Pons (tissue), 1 donor: ENCODE measurements at places on chromosomes 5 and 9.

GRCh38 chr5:5066276-5067186 is 73.6 kb upstream of the ADAMTS16 start:
- no peak for DNase-seq

GRCh38 chr9:107274953-107275422 is 8.1 kb upstream of the RAD23B start:
- no peak for DNase-seq

DNA sequence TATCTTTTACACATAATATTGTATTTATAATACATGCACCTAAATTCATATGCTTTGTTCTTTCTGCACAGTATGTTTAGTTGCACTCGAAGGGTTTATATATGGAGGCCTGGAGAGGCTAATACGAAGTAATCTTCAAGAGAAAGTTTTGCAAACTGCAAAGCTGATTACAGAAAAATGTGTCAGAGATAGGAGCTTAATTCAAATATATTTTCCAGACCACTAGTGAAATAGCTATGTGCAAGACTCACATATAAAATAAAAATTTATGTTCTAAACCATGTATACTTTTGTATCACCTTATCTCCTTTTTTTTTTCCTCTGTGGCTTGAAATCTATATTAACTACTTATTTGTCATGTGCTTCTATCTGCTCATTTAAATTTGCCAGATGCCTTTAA is 313.8 kb downstream of the EFNA5 start:
- DNase-seq: no peak

GRCh38 chr5:8446179-8446578 is 577.2 kb downstream of the MTRR start:
- DNase-seq: no peak

DNA sequence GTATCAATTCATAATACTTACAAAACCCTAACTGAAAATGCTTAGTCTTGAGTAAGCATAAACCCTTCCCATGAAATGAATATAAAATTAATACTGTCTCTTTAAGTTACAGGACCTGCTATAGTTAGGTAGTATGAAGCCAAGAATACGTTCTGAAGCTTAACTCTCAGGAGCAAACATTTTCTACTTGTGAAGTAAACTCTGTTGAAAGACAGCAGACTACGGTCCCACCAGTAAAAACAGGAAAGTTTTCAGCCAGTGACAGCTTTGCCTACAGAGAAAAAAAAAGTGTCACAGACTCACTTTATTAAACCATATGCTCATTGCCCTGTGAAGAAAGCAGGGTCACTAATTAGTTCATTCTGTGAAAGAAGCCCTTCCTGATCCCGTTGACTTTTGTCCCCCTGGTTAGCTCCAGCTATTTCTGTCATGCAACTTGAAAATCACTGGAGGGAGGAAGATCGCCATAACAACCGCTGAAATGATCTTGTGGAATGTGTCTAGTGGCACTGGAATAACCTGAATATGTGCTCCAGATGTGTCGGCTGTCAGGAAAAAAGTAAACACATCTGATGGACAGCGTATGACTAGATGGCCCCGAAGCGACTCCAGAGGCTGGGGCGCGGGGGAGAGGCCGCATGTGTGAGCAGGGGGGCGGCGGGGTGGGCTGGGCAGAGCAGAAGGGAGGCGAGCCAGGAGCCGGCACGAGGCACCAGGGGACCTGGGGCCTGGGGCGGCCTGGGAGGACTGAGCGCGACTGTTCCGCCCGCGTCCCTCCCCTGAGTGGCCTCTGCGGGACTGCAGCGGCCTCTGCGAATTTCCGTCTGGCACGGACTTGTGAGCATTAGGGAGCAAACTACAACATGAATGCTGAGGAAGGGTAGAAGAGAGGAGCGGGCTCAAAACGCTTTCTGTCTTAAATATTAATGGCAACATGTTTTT is 41.9 kb downstream of the BNC2 start:
- DNase-seq: peak; percentile 5

- no peak for DNase-seq
These were observed 64.7 kb upstream of the TRPC7 start for GRCh38 chr5:136430081-136430480.

DNA sequence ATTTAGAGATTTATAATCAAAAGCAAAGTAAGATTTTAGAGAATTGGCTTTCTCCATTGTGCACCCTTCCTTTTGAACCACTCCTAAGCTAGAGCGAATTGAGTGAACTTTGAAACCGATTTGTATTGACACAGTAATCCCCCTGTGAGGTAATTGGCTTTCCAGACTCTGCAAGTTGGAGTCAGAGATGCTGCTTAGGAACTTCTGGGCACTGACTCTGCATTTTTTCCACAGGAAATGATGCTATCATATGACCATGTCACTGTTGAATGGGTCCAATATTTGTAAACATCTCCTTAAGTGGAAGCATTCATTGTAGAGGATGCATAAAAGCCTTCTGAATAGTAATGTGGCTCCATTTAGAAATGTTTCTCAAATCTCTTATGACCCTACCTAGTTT is 394.4 kb upstream of the ZNF608 start:
- peak; percentile 31 for DNase-seq

DNA sequence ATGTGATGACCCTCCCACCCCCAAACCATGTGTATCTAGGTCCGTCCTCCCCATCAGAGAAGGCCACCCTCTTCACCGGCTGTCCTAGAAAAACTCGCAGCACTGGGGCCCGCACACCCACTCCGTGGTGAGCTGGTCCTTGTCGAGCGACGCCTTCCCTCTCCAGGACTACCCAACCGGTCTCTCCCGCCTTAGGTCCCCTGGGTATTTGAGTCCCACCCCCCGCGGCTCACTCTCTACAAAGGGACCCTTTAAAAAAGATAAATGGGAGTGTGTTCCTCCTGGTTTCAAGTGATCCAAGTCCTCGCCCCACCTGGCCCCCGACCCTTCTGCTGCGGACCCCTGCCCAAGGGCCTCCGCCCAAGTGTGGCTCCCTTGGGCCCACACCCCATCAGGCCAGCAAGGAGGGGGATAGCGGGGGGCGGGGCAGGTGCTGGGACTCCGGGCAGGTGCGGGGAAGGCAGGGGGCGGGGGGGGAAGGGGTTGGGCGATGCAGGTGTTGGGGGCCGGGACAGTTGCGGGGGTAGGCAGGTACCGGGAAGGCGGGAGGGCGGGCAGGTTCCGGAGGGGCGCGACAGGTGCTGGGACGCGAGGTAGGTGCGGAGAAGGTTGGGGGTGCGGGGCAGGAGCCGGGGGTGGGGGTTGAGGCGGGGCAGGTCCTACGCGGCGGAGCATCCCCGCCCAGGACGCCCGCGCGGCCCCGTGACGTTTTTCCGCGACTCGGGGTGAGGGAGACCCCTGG is 970 bp upstream of the ARRDC1 start:
- no peak for DNase-seq

DNA sequence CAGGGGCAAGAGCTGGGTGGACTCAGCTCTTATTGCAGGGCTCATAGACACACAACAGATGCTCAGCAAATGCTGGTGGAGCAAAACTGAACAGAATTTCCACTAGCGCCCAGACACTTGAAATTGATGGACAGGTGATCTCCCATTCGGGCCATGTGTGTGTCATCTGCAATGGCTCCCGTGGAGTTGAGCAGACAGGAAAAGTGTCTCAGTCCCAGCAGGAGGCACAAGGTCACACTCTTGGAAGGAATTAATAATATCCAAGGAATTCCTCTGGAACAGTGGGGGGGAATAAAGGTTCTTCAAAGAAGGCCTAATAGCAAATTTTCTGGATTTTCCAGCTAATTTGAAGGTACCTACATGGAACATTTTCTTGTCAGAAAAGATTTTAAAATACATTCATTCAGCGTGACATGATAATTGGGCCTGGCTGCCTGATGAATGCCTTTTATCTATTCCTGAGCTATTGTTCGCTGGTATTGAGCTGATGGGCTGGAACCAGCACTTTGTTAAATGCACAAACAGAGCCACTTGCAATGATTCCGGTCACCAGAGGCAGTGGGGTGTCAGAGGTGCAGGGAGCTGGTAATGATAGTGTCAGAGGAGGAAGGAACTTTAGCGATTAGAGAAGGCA is 31.5 kb upstream of the ALDH1B1 start:
- no peak for DNase-seq

- no peak for DNase-seq
These were observed 6.1 kb downstream of the FLT4 start for GRCh38 chr5:180643191-180643851.

DNA sequence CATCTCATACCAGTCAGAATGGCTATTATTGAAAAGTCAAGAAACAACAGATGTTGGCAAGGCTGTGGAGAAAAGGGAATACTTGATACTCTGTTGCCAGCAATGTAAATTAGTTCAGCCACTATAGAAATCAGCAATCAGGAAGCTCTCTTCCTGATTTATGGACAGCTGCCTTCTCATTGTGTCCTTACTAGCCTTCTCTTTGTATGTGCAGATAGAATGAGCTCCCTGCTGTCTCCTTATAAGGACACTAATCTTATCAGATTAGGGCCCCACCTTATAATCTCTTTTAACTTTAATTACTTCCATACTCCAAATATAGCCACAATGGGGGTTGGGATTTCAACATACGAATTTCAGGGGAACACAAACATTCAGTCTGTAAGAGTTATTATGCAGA is 38.0 kb downstream of the KCNV2 start:
- no peak for DNase-seq

GRCh38 chr5:100110497-100110896 is 424.7 kb upstream of the FAM174A start:
- no peak for DNase-seq

DNA sequence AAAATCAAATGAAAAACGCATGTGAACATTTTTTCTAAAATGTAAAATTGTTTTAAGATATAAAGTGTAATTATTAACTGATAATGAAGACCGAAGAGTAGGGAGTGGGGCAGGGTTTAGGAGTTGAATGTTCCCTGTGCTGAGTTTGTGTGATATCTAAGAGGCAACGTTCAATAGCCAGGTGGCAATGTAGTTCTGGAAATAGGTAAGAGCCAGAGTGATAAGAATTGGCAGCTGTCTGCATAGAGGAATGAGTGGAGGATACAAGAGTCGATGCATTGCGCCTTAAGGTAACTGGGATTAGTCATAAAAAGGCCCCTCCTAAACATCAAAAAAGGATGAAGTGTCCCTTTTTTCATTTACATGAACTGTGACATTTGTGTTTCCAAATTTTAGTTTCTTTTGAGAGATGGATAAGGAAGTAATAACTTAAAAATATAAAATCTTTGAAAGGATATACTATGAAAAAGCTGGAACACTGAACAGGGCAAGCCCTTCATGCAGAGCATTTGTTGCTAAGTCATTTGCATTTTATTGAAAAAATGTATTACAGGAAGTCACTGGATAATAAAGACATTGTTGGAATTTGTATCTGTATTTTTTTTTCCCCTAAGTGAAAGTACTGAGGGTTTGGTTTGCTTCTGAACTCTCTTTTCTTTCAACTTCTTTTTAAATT is 659.3 kb downstream of the ACTL7B start:
- no peak for DNase-seq

DNA sequence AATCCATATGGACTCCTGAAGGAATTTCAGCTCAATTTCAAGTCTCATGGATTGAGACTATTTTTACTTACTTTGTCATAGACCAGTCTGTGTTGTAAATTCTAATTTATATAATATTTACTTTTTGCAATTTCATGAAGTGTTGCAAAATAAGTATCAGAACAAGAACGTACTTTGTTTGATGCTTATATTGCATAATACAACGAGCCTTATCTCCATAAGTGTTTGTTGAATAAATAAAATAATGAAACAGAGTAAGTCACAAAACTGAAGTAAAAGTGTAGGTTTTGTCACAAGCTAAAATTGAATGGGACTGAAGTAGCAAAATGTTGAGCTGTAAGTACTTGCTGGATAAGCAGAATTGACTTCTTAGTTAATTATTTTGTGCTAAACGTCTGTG is 3.0 kb upstream of the LIFR start:
- no peak for DNase-seq

DNA sequence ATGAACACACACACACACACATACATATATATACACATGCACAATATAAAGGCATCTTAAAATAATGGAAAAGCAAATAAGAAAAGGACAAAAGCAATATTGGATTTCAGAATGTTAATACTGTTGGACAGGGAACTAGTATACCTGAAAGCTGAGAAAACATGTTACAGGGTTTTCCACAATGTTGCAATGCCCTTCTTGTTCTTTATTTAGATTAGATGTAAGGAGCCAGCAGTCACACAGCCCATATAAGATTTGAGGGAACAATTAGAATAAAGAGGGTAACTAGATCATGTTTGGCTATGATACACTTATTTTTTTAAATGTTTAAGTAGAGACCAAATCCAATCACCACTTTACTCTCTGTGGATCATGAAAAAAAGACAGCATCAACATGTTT is 61.7 kb downstream of the SH3TC2 start:
- DNase-seq: no peak

GRCh38 chr5:73751254-73751914 is 125.4 kb downstream of the ARHGEF28 start:
- no peak for DNase-seq

DNA sequence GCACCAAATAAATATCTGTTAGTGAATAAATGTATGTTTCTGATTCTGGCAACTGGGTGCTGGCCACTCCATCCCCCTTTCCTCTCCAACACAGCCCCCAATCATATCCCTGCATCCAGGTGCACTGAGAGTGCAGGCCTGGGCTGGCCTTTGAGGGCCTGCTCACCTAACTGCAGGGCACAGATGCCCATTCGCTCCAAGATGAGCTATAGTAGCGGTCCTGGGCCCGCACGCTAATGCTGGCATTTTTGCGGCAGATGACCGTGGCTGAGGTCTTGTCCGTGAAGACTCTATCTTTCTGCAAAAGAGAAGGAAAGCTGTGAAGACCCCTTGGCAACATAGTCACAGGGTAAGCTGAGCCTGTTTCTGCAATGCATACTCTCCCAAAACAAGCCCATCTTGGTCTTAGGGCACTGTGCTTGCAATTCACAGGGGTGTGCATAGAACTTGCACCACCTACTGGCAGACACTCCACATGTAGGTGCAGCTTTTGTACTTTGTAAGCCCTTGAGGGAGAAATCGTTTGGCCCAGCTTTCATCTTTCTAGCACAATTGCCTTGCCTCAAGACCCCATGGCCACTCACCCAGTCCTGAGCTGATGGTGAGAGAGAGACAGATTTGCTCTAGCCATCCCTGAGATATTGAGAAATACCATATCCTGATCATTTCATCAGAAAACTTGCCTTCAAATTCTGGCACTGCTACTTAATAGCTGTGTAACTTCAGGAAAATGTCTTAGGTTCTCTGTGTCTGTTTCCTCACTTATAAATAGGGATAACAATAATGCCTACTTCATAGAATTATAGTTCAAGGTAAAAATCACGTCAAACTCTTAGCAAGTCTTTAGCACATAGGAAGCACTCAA is 13.5 kb downstream of the IL12B start:
- peak; percentile 36 for DNase-seq

GRCh38 chr9:4491626-4491975 is 1.3 kb downstream of the SLC1A1 start:
- no peak for DNase-seq
